Naive thymus-derived CD4-positive, alpha-beta T cell (primary cell): ENCODE measurements at places on chromosomes 4 and X. TPM values are rescaled to one million over a fixed set of nuclear protein-coding genes. Genes with fewer than 3 reads are reported as not detected.

Gene IL9R
- polyA plus RNA-seq = 0.12 TPM

Gene RTL5
- polyA plus RNA-seq = not detected

Gene PLRG1
- polyA plus RNA-seq = 93.6 TPM

Gene HERC5
- 8.2 TPM for polyA plus RNA-seq

Gene NHSL2
- 0.18 TPM for polyA plus RNA-seq

DNA sequence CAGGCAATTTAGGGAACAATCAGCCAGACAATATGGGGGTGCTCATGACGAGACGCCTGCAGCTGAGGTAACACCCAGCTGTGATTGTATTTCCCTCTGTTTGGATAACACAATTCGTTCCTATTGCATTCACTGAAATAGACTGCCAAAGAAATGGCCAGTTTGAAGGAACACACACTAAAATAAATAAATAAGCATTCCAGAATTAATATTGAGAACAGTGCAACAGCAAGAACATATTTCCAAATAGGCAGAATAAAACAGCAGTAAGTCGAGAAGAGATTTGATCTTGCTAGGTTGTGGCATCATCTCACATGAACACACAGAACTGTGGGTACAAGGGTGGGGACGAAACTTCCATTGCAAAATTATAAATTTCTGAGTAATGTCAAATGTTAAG lies 133.5 kb upstream of the FAM47B start:
- DNase-seq = no peak

GRCh38 chr4:135718019-135718418 lies 1516.4 kb upstream of the PABPC4L start:
- DNase-seq = no peak

GRCh38 chr4:107877361-107877760 lies 52.6 kb downstream of the SGMS2 start:
- DNase-seq = no peak

GRCh38 chrX:137432609-137433008 lies 133.3 kb upstream of the ZIC3 start:
- no peak for DNase-seq

- DNase-seq = no peak
These were observed 1666.4 kb upstream of the IGFBP7 start for GRCh38 chr4:58776627-58777026.

- no peak for DNase-seq
These were observed 323.2 kb upstream of the GIMD1 start for GRCh38 chr4:106691749-106692148.

- DNase-seq = no peak
These were observed 63.7 kb downstream of the TENM3 start for GRCh38 chr4:182306792-182307507.

DNA sequence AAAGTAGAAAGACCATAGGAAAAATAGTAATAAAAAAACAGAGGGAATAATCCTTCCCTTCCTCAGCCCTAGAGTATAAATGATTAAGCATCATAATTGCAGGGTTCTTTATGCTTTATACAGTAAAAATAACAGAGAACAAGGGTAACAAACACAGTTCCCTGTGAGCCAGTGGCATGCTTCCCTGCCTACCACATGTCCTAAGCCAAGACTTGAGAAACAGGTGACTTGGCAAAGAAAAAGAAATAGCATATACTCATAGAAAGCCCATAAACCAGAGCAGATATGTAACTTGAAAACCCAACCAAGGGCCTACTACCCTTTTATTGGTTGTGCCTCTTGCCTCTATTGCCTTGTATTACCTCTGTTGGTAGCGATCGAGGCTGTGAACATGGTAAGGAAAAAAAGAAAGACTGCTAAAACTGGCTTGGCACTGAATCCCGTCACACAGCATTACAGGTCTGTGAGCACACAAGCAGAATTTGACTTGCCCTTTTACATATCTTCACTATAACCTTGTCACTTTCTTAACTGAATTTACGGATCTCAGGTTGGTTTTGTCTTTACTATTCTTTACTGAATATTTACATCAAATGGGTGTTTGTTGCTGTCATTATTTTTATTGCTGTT lies 30.9 kb upstream of the MYOZ2 start:
- no peak for DNase-seq

- DNase-seq = no peak
These were observed 222.6 kb upstream of the INTU start for GRCh38 chr4:127410201-127410600.

DNA sequence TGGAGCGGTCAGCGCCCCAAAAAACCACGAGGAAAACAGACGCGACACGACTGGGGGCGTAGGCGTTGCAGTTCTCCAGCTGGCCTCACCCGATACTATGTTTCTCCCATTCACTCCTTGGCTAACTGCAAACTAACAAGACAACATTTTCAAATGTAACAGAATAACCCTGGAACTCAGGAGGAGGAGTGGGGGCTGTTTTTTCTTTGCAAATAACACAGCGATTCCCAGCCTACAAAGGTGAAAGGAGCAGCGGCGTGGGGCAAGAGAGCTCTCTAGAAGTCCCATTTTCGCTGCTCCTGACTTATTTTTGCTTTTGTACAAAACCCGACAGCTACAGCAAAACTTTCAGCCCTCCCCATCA lies 1.6 kb downstream of the SOX3 start:
- no peak for DNase-seq

GRCh38 chr4:109067508-109068235 lies 234.8 kb downstream of the COL25A1 start:
- no peak for DNase-seq

- no peak for DNase-seq
These were observed 19.8 kb downstream of the USP53 start for GRCh38 chr4:119232286-119232685.
